ENCODE measurements at places on chromosomes 7 and 10.

DNA sequence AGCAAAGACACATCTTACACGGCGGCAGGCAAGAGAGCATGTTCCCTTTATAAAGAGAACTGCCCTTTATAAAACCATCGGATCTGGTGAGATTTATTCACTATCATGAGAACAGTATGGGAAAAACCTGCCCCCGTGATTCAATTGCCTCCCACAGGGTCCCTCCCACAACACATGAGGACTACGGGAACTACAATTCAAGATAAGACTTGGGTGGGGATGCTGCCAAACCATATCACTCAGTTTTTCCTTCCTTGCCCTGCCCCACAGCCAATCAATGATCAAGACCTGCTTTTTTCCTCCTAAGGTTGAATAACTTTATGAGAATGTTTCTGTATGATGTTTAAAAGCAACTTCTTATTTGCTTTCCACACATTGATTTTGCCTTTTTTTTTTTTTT is 3.1 kb upstream of the PTPRE start:
- no peak for DNase-seq

- no peak for DNase-seq
These were observed 568.3 kb downstream of the INHBA start for GRCh38 chr7:41134300-41135255.

- no peak for DNase-seq
These were observed 105.5 kb downstream of the ACTR3B start for GRCh38 chr7:152865011-152865410.

GRCh38 chr10:43054593-43054992 is 22.3 kb upstream of the RET start:
- DNase-seq, result no peak

DNA sequence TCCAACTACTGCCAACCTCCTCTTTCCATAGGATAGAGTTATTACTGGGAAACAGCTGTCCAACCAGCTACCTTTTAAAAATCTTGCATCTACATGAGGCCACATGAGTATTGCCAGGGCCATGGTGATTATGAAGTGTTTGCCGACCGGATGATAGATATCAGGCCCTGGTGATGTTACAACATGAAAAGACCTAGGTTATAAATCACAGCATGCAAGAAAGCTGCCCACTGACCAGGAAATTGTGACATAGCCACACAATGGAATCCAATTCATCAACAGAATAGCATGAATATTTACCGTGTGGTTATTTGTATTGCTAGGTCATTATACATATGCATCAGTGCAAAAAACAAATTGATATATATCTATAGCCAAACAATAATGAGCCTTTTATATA is 517.0 kb downstream of the INHBA start:
- no peak for DNase-seq
